ENCODE measurements at places on chromosomes 11 and 22.

DNA sequence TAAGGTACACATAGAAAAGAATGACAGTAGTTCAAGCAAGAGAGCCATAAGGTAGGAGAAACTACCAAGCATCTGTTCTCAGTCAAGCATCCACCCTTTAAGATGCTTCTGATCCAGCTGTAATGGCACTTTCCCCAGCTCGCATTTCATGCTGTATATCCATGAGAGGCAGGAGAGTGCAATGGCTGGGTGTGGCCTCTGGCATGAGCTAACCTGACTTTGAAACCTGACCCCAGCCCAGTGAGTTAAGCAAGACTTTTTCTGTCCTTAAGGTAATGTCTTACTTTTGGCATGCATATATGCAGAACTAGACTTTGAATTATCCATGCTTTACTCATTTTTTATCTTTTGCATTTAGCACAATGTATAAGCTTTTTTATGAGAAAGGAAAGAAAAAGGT is 79.8 kb upstream of the CNTN5 start:
- DNase-seq, result no peak

GRCh38 chr22:49838771-49839717 is 11.4 kb upstream of the BRD1 start:
- DNase-seq, result no peak

DNA sequence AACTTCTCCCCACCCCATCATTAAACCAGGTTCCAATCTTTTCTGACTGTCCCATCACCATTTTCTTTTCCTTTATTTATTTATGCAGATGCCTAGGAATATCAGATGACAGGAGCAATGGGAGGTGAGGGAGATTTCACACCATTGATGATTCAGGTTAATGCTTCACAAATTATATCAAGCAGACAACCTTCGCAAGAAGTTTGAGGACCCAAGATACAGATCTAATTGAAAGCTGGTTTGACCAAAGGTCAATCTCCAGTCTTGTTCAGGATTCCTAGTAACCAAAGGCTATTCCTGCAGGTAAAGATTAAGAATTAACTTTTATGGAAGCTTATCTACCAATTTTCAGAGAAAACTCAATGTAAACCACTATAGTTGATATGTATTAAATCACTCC is 54.4 kb downstream of the SLC35F2 start:
- no peak for DNase-seq

- DNase-seq, result no peak
Observed at GRCh38 chr22:20380486-20380885, 13.5 kb upstream of the ZNF74 start.

DNA sequence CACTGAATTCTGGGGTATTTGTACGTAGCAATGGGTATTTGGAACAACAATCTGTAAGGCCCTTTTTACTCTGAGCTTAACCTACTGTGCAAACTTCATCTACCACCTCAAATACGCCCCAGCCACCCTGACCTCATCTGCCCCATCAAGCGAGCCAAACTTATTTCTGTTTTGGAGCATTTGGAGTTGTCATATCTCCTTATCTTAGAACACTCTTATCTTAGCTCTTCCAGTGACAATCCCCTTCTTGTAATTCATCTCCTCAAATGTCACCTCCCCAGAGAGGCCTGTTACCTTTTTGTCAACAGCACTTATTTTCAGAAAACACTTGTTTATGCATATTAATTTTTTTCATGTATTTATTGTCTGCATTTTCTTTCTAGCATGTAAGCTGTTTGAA is 4.7 kb upstream of the MSANTD2 start:
- no peak for DNase-seq

Measured in cortex of kidney (tissue), 1 donor.